ENCODE measurements at places on chromosomes 12 and 14.

DNA sequence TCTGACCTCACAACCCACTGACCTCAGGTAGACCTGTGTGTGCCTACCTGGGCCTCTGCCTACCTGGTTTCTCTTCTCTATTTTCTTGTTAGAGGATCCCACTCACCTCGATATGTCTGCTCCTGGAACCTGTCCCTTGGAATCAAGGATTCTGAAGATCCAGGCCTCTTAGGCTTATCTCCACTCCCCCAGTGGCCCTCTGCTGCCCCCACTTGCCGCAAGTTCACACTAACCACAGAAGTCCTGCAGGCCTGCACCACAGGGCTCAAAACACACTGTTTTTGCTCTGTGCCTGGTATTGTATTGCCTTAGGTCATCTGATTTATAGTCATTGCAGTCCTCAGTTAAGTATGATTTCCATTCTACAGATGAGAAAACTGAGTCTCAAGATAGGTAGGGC lies 15.3 kb upstream of the NRXN3 start:
- no peak for DNase-seq

DNA sequence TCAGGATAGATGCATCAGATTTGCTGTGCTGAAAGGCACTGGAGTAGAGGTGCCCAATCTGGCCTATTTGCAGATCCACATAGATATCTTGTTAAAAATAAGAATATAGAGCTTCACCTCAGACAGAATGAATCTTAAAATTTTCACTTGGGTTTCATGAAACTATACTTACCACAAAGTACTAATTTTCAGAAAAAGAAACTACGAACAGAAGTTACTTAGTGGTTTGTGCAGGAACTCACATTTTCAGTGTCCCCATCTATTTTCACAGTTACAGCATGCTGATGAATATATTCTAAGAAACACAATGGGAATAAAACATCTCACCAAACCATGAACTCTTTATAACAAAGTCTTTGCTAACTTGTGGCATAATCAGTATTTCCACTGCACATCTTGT lies 449.4 kb downstream of the RERGL start:
- DNase-seq: no peak

- no peak for DNase-seq
Measured at GRCh38 chr12:11949738-11950411, 120.9 kb upstream of the BCL2L14 start.

GRCh38 chr12:110501399-110501751 lies 536 bp downstream of the VPS29 start:
- DNase-seq: no peak

DNA sequence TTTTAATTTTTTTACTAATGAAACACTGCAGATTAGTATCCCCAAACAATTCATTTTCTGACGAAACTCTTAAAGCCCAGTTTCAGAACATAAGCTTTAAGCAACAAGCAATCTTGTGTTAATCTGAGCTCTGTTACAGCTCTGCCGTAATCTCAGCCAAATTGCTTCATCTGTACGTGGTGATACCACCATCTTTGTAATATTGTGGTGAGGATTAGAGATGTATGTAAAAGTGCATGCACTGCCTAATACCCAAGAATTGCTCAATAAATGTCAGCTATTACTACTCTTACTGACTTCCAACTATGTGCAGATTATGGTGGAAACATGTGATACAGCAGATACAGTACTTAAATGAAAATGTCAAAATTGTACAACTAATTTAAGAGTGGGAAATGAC lies 1.8 kb downstream of the AKAP5 start:
- DNase-seq: no peak

- DNase-seq: no peak
Measured at GRCh38 chr12:49539406-49540228, 787 bp downstream of the KCNH3 start.

GRCh38 chr12:2691006-2691344 lies 103.8 kb upstream of the FKBP4 start:
- DNase-seq: no peak

DNA sequence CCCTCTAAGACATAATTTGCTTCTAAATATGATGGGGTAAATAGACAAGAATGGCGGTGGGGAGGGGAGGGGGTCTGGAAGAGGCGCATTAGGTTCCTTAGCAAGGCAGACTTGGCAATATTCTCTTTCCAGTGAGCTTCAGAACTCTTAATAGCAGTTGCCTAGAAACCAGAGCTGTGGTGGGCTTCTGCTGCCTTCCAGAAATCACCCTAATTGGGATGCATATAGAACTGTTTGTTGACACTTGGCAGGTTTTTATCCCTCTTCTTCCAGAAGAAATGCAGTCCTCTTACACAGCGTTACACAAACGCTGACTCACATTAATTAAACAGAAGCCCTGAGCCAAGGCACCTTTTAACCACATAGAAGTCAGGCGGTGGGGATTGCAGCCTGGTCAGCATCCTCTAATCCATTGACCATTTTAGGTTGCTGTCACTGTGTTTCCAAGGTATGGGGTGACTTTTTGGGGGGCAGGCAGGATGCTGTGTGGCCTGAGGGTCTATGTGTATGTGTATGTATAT lies 114.1 kb downstream of the CCDC60 start:
- DNase-seq: no peak

- DNase-seq: no peak
Measured at GRCh38 chr14:88078525-88078924, 73.6 kb downstream of the GPR65 start.

GRCh38 chr12:112750971-112751370 lies 40.6 kb upstream of the RPH3A start:
- no peak for DNase-seq

GRCh38 chr12:54697851-54698250 lies 49.7 kb upstream of the DCD start:
- no peak for DNase-seq

- DNase-seq: no peak
Measured at GRCh38 chr12:62190689-62191490, 69.3 kb upstream of the USP15 start.

DNA sequence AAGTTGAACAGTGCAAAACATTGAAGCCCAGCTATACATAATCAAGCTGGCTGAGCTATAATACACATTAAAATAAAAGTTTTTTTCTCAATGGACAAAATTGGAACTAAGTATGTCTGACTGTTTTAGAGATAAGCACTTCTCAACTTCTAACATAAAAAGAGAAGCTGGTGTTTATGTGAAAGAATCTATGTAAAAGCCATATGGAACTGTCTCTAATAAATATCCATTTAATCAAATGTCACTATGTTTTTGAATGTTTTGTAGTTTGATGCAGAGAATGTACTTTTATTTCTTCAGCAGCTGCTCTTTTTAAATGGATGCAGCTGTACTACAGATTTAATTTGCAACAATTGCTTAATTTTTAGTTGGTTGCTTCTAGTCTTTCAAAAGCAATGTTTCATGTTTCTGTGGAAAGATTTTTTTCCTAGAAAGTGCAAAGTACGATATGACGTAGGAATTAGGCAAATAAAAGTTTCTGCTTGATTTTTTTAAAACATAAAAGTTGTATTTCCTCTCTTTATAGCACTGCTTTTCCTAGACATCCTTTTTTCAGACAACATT lies 114.2 kb downstream of the PDE3A start:
- no peak for DNase-seq

- DNase-seq: no peak
Measured at GRCh38 chr12:17793854-17794253, 296.1 kb downstream of the RERGL start.

GRCh38 chr12:10901427-10901826 lies 7.9 kb downstream of the TAS2R13 start:
- no peak for DNase-seq

DNA sequence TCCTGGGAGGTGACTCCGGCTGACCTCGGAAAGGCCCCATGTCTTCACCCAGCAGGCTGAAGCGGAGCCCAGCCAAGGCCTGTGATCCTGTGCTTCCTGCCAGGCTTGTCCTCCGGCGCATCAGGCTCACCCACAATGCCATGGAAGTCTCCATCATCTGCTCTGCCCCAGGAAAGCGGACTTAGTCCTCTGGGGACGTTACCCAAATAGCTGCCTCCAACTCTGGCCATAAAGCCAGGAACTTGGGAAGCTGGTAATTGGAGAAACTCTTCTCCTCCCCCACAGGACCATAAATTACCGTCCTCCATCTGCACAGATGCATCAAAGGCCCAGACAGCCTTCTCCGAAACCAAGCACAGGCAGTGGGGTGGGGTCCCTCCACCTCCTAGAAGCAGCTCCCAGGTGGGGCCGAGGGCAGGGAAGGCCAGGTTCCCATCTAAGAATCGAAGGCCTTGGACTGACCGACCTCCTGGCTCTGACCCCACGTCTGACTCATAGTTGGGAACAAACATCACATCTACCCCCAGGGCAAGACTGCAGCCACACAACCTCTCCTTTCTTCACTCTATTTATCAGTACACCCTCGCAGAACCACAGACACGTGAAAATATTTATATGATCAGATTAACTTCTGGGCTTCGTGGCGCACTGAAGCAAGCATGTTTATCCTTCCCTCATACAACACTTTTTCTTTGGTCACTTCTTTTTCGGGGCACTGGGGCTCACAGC lies 56.4 kb downstream of the PITPNM2 start:
- DNase-seq: no peak

GRCh38 chr12:124085419-124086296 lies 112.6 kb downstream of the ZNF664 start:
- no peak for DNase-seq

- no peak for DNase-seq
Measured at GRCh38 chr12:76455582-76456345, 103.8 kb downstream of the OSBPL8 start.

- DNase-seq: no peak
Measured at GRCh38 chr12:112482733-112483132, 64.0 kb downstream of the PTPN11 start.

DNA sequence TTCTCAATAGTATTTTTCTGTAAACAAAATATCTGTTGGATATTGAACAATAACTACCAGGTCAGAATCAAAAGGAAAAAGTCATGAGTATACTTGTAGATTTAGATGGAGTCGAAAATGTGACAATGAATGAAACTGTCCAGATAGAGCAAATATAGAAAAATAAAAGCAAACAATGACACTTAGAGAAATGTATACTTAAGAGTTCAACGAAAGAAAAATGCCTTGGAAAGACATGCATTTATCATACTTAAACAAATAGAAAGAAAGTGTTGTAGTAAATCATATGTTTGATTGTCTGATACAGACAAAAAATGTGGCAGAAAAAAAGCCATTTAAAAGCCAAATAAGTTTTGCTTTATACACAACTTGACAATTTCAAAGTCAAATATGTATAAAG lies 571.2 kb upstream of the MGAT4C start:
- no peak for DNase-seq

GRCh38 chr14:62322216-62322615 lies 560.0 kb downstream of the SNAPC1 start:
- DNase-seq: no peak

DNA sequence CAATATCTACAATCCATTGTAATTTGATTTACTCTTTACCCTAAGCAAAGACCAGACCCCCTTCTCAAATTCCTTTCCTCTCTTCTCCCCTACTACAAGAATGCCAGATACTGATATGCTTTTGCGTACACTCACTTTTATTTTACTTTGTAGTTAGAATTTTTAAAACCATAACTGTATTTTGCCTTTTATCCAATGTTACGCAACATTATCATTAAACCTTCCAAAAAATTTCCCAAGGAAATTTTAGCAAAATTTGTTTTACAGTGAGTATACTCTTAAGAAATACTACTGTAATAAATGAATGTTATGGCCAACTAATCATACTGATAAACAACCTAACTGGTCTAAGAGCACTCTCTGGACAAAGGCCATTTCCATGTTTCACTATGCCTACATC lies 22.3 kb downstream of the ATP2B1 start:
- DNase-seq: no peak

GRCh38 chr12:106301241-106301610 lies 1.3 kb upstream of the TCP11L2 start:
- no peak for DNase-seq

GRCh38 chr12:121165316-121165715 lies 32.6 kb downstream of the P2RX7 start:
- no peak for DNase-seq

DNA sequence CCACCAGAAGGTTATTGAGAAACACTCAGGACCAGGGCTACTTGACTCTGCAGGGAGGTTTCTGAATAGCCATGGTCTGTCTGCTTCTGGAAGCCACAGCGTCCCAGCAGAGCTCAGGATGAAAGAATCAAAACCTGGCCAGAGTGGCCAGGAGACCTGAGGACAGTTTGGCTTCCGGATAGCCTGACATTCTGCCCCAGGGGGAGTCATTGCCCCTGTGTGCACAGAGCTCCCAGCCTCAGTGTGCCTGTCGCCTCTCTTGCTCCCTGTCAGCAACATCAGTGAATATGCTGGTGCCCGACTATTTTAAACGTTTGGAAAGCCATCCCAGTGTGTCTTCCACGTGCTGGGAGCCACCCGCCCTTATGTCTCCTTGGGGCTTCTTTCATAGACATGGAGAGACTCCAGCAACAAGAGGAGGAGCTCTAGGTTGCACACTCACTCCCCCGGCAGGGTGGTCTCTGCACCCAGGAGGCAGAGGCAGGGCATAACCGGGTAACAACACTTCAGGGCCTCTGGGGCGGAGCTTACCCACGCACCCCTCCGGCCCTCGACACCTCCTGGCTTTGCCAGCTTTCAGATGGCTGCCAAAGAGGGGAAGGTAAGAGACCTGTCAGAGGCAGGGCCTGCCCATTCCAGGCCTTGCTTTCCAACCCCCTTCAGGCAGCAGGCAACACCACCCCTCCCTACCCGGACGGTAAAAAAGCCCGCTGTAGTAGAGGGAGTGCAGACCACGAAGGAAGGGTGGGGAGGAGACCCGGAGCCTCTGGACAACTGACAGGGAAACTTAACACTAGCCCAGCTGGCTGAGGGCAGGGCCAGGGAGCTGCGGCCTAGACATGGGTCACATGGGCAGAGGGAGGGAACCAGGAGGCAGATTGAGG lies 19.0 kb upstream of the SLC6A12 start:
- no peak for DNase-seq

DNA sequence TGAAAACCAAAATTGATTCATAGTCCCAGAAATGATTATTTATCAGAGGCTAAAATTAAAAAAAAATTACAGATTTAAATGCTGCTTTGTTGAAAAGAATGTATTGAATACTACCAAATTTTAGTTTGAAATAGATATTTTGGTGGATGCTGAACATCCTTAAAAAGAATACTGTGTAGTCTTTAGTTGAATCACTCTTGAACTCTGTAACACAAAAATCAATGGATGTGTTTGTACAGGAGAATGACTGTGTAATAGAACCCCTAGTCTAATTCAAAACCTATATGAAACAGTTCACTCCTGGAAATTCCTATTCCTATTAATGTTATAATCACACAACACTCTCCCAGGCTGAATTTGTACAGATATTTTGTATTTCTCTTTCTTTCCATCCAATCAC lies 1.5 kb upstream of the TSPAN8 start:
- no peak for DNase-seq

DNA sequence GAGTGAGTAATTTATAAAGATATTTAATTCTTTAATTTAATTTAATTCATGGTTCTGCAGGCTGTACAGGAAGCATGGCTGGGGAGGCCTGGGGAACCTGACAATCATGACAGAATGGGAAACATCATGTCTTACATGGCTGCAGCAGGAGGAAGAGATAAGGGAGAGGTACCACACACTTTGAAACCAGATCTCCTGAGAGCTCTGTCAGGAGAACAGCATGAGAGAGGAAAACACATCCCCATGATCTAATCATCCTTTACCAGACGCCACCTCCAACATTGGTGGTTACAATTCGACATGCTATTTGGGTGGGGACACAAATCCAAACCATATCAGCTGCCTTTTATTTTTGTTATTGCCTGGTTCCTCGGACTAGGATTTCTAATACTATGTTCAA lies 928.6 kb downstream of the TMEM121 start:
- no peak for DNase-seq

Measured in stimulated activated CD8-positive, alpha-beta memory T cell treated with anti-CD3 and anti-CD28 coated beads, Interleukin-15, amount 100 ng/mL, for 24 hours (primary cell).